ENCODE measurements at places on chromosomes 3 and 15.

GRCh38 chr15:100932676-100933348 is 13.7 kb downstream of the LRRK1 start:
- DNase-seq, result no peak

DNA sequence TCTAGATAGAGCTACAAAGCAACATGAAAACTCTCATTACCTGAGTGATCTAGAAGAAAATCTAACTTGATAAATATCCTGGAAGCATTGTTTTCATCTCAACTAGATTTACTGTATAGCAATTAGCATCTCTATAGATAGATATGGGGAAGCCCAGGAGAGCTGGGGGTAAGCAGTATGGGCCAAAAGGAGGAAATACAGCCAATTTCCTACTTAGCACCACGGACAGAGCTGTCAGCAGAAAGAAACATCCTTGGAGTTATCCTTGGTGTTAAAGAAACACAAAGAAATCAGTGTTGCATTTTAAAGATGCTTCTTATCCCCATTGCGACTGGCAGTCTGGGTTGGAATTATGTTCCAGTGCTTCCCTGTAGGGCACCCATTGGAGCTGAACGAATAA is 126.2 kb downstream of the TIGIT start:
- DNase-seq, result no peak

DNA sequence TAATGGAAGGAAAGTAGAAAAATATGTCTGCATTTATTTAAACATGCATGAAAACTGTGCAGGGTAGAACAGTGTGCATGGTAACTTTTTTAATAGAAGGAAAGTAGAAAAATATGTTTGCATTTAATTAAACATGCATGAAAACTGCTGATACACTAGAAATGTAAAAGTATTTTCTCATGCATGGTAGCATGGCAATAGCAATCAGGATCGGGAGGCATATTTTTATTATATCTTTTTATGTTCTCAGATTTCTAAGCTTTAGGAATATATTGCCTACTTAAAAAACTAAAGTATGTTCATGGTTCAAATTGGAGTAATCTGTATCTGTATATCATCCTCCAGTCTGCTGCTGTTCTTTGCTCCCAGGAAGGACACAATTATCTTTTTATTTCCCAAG is 1468.9 kb upstream of the GBE1 start:
- DNase-seq, result no peak

DNA sequence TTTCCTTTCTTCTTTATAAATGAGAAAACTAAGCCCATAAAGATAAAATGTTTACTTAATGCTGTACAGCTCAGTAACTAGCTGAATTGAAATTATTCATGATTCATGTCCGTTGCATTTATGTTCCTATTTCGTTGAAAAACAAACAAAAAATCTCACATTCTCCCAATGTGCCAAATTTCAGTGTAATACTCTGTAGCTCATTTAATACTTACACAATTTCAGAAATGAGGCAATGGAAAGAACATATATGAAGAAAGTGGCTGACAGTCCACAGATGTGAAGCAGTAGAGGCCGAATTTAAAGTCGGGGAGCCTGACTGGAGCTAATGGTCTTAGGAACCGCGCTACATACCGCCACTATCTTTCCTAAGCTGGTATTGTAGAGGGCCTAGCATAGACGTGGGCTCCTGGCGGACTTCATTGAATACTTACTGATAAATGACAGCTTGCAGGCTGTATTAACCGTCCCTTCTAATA is 651 bp downstream of the PLSCR2 start:
- DNase-seq, result no peak

DNA sequence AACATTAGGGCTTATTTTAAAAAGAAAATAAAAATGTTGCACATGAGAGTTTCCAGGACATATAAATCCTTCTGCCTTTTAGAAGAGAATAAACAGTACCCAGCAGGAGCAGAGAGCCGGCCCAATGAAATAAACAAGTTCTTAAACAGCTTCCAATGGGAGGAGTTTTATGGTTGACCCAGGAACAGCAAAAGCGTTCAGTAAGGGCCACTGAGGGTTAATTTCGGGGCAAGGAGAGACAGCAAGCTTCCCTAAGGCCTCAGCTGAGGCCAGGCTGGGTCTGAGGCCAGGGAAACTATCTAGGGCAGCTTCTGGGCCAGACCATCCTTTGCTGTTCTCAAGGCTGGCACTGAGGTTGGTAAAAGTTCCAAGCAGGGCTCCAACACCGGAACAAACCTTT is 3.4 kb downstream of the PDZRN3 start:
- no peak for DNase-seq

DNA sequence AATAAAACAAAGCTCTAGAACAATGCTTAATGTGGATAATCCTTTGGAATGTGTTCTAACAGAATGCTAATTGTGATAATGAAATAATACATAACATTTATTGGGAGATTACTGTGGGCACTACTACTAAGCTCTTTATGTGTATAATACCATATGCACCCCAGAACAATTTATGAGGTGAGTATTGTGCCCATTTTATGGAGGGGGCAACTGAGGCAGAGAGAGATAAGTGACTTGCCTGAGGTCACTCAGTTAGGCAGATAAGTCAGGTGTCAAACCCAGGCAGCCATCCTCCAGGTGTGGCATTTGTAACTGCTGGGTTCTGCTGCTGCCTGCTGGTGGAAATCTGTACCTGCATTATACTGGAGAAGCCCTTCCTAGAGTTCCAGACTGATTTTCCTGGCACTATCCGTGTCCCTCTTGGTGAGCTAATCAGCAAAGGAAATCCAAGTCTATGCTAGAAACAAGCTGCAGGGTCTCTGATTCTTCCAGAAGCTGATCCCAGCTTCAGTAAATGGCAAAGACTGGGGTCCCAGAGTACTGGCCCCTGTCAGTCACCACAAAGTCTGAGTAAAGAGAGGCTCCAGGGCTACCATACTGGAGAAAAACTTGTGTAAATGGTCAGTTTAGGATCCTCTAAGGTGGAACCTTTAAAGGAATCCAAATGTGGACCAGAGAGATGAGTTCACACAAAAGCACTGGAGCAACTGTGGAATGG is 22.6 kb upstream of the RBP1 start:
- no peak for DNase-seq

- DNase-seq, result no peak
These were observed 181.0 kb upstream of the ANKRD28 start for GRCh38 chr3:15978801-15979200.

GRCh38 chr3:127652246-127652995 is 20.3 kb upstream of the ABTB1 start:
- DNase-seq, result no peak

DNA sequence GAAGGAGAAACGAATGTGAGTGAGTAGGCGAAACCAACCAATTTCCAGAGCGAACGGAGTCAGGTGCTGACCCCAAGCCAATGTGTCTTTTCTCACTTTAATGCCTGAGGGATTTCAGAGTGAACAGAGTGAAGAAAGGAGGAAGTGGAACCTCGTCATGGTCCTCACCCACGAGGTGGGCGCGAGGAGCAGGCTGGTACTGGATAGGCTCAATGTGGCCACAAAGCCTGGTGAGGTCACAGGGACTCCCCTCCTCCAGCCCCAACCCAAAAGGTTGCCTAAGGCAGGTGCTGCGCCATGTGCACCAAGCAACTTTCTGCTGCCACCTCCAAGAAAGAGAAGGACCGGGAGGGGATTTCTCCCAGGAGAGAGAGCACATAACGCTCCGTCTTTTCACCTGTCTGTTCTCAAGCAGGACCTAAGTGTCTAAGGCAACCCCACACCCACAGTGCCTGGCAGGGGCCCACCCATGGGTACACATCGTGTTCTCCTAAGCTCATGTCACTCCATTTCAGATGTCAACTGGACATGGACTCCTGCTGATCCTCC is 3.8 kb downstream of the NRROS start:
- no peak for DNase-seq

DNA sequence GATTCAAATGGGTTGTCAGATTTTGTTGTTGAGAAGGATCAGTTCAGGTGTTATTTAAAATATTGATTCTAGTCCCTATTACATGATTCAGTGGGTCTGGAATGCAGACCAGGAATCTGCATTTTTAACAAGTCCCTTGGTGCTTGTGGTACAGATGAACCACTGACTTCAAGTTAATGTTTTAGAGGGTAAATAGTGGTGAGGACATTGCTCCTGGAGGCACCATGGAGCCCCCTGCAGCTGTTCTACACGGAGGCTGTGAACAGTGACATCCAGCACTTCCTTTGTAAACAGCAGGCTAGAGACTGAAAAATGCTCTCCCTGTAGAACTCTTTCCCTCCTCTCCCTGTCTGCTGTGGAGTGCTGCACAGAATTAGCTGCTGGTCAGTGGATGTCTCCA is 4.8 kb upstream of the FSIP1 start:
- DNase-seq, result no peak

DNA sequence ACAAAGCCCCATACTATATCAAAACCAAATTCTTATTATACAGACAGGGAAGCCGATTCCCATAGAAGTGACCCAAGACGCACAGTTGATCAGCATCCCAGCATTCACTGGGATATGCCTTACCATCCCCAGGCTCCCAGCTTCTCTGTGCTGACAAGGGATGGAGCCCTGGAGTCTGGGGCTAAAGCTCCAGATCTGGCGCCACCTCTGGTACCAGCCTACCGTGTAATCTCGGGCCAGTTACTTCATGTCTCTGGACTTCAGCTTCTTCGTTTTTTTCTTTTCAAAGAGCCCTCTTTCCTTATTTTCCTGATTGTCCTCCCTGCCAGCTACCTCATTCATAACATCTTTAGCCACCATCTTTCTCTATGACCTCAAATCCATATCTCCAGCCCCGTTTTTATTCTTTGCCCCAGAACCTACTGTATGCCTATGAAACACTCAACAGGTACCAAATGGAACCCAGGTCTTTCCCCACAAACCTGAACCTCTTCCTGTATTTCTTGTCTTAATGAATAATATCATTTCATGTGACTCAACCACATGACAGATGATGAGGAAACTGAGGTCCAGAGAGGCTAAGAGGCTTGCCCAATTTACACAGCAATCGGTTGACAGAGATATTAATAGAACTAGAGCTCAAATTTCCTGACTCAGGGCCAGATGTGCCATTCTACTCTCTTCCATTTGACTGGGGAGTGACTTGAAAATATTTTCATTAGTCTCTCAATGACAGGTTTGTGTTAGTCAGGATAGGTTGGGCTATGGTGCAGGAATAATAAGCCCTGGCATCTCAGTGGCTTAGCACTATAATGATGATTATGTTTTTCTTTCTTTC is 85.4 kb upstream of the TLE3 start:
- DNase-seq, result no peak

- DNase-seq, result no peak
These were observed 527.3 kb downstream of the SHQ1 start for GRCh38 chr3:72320955-72321303.
